ENCODE measurements at places on chromosomes 5 and 9.

- no peak for DNase-seq
Observed at GRCh38 chr9:3513265-3513818, 12.5 kb downstream of the RFX3 start.

DNA sequence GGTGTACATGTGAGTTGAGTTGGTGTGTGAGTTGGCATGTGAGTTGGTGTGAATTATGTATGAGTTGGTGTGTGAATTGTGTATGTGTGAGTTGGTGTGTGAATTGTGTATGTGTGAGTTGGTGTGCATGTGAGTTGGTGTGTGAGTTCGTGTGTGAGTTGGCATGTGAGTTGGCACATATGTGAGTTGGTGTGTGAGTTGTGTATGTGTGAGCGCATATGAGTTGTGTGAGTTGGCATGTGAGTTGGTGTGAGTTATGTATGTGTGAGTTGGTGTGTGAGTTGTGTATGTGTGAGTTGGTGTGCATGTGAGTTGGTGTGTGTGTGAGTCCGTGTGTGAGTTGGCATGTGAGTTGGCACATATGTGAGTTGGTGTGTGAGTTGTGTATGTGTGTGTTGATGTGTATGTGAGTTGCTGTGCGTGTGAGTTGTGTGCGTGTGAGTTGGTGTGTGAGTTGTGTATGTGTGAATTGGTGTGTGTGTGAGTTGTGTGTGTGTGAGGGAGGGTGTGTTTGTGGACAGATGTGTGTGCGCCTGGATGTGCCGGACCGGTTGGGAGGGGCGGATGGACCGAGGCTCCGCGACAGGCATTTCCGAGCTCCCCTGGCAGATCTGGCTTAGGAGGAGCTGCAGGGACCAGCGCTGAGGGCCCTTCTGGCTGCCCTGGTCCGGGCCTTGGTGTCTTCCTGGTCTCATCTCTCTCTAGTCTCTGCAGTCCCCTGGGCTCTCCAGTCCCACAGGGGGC lies 162.5 kb upstream of the IER5L start:
- DNase-seq: no peak

GRCh38 chr5:7668161-7668560 lies 182.8 kb downstream of the CFAP90 start:
- DNase-seq: no peak

DNA sequence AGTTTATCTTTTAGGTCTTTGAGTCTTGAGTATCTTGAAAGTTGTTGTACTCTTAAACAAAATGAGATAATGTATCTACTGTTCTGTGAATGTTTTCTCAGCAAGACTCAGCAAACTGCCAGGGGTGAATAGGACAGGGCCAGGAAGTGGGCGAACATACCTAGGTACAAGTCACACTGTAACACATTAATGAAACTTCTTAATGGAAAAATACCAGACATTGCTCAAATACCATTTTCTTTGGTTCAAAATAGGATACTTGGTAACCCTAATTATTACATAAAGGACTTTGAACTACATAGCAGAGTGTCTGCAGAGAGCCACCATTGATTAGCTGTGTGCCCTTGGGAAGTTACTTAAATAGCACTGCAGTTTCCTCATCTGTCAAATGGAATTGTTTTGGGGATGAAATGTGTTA lies 197.5 kb downstream of the ARHGEF28 start:
- no peak for DNase-seq

DNA sequence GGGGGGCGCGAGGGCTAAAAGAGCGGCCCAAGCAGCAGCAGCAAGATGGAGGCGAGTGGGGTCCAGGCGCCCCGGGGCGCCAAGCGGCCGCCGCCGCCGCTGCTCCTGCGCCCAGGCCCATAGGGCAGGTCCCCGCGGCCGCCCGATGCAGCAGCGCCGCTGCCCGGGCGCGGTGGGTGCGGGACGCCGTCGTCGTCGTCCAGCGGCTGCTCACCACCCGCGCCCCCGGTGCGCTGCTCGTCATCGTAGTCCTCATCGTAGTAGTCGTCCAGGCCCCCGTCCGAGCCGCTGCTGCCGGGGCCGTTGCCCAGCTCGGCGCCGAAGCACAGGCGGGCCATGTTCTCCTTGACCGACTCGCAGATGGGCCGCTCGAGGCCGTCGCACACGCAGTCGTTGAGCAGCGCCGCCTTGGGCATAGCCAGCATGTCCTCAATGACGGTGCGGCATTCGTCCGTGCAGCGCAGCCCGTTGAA lies 1.5 kb downstream of the GAS1 start:
- DNase-seq: no peak

GRCh38 chr9:120310035-120310434 lies 269.9 kb downstream of the CDK5RAP2 start:
- no peak for DNase-seq

GRCh38 chr5:19605846-19606407 lies 382.1 kb downstream of the CDH18 start:
- no peak for DNase-seq

DNA sequence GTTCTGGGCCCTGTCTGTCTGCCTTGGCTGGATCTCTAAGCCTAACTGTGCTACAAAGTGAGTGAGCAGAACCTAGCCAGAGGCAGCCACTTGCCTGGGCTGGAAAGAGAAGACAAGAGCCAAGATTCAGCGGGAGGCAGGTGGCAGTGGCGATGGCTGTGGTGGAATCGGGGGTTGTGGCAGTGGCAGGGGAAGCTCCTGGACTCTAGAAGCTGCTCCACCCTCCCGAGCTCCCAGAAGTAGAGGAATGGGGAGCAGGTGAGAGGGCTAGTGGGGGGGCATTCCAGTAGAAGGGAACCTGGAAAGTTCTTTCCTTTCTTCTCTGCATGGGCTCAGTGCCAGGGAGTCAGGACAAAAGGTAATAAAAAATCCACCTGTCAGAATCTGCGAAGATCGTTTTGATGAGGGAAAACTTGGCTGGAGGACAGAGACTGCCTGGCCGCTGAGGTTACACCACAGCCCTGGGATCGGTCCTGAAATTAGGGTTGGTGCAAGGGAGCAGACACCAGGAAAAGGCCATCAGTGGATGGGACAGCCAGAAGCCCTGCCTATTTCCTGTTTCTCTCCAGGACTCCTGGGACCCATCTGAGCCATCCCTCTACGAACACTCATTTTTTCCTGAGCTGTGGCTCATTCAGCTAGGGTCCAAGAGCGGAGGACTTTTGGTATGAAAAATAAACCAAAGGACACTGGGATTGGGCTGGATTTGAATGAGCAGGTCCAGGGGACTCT lies 1.6 kb downstream of the CRAT start:
- DNase-seq: no peak
